ENCODE measurements at places on chromosomes 5 and 9. TPM values are rescaled to one million over a fixed set of nuclear protein-coding genes. Genes with fewer than 3 reads are reported as not detected.

NSG2 gene
- 0.60 TPM for total RNA-seq

C9orf50 gene
- total RNA-seq = not detected

ADGRV1 gene
- 4.0 TPM for total RNA-seq

DCAF10 gene
- total RNA-seq = 29.9 TPM

- H3K4me1 ChIP-seq = no peaks in the 10 kb centered on the region
- H3K36me3 ChIP-seq = no peaks in the 10 kb centered on the region
- H3K27ac ChIP-seq = no peak overlapping the region
These were observed 74.9 kb downstream of the GCNT4 start for GRCh38 chr5:74977471-74977870.

DNA sequence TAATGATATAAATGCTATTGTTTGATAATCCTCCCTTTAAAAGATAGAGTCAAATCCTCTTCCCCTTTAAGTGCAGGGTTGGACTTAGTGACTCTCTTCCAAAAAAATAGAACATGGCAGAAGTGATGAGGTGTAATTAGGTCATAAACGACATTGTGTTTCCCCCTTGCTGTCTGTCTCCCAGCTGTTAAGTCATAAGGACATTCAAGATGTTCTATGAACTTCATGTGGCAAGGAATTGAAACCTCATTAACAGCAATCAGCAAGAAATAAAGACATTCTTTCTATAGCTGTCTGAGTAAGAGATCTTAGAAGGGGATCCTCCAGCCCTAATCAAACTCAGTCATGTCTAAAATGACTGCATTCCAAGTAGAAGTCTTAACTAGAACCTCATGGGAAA is 3.3 kb upstream of the SLC25A46 start:
- no peak overlapping the region for H3K4me3 ChIP-seq
- no peak for DNase-seq

DNA sequence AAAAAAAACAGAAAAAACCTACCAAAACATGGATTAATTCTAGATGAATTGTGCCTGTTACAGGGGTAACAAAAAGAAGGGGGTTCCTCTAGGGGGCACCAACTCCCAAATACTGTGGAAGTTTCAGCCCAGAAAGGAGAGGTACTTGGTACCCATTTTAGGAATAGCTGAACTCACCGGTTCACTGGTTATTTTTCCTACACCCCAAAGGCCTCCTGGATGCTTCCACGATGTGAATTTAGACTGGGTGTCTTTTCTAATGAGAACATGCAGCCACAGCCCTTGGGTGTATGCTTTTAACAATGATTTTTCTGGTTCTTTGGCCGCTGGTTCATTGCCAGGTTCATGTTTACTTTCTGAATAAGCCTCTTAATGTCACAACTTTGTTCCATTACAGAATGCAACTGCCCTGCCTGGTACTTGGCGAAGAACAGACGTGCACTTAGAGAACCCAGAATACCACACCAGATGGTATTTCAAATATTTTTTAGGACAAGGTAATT is 46.7 kb downstream of the GARNL3 start:
- no peaks in the 10 kb centered on the region for H3K27me3 ChIP-seq
- H3K36me3 ChIP-seq = no peaks in the 10 kb centered on the region
- no peak overlapping the region for H3K4me3 ChIP-seq
- peak; percentile 46 for DNase-seq
- no peak overlapping the region for H3K27ac ChIP-seq

GRCh38 chr5:59065554-59065953 is 482.7 kb downstream of the RAB3C start:
- no peaks in the 10 kb centered on the region for H3K27me3 ChIP-seq
- H3K36me3 ChIP-seq = no peaks in the 10 kb centered on the region
- no peak overlapping the region for H3K4me3 ChIP-seq
- DNase-seq = no peak

DNA sequence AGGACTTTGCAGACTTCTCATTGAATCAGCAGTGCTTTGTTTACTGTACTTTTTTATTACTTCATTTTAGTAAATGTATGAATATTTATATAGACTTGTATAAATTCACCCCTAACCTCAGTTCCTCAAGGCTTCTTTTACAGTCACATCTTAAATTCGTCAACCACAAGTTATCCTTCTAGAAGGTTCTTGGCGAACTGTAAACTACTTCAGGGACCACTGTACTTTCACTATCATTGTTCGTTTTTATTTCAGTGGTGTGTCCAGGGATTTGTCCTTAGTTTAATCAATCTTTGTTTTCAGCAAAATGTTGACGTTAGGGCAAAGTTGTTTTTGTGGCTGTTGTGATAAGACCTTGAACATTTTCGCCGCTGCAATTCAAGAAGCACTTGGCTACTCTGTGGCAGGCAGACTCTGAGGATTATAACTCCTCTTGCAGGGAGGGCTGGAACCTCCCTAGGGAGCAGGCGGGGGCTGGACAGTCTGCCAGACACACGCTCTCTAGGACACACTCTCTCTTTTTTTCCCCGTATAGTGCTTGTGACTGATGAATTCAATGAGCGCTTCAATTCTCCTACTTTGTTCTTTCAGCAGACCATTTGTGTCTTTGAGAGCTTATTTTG is 252.8 kb downstream of the FBXL7 start:
- H3K4me1 ChIP-seq = no peaks in the 10 kb centered on the region
- H3K27me3 ChIP-seq = no peaks in the 10 kb centered on the region
- no peak overlapping the region for H3K27ac ChIP-seq
- no peak overlapping the region for H3K4me3 ChIP-seq
- no peaks in the 10 kb centered on the region for H3K36me3 ChIP-seq

DNA sequence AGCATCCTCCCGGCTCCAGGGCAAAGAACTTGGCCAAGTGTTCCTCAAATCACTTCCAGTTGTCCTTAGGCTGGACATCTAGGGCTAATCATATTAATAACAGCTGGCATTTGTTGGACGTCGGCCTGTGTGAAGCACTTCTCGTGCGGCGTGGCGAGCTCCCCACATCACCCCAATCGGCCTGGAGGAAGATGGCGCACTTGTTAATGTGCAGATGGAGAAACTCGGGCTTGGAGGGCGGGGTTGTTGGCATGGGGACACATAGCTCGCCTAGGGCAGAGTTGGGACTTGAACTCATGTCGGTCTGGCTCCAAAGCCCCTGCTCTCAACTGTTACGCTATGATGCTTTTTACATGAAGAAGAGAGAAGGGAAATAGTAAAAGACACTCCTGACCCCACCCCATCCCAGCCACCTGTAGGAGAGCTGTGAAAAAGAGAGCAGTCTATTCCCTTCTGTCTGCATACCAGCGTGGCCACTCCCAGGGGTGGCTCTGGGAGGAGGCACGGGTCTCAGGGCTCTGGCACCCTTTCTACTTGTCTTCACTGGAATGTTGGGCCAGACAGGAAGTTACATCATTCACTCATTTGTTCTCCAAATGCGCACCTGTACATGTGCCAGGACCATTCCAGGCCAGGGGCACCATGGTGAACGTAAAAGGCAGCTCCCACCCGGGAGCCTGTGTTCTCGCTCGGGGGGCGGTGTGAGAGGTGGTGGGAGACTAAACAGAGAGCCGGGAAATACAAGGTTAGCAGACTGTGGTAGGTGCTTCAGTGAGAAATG is 12.8 kb upstream of the NUP214 start:
- DNase-seq = no peak
- no peak overlapping the region for H3K4me3 ChIP-seq
- no peaks in the 10 kb centered on the region for H3K36me3 ChIP-seq
- H3K4me1 ChIP-seq = no peaks in the 10 kb centered on the region
- no peak overlapping the region for H3K27ac ChIP-seq

- H3K4me1 ChIP-seq = no peaks in the 10 kb centered on the region
- no peak overlapping the region for H3K27ac ChIP-seq
- peaks cover 29% of the 10 kb centered on the region for H3K27me3 ChIP-seq
These were observed 318.2 kb downstream of the SLCO4C1 start for GRCh38 chr5:101977729-101978345.

- no peaks in the 10 kb centered on the region for H3K27me3 ChIP-seq
- DNase-seq = peak; percentile 78
- H3K4me3 ChIP-seq = peak within 1 kb of the TSS; percentile 77
- H3K4me1 ChIP-seq = peaks cover 6% of the 10 kb centered on the region
- peak within 1 kb of the TSS; percentile 70 for H3K27ac ChIP-seq
These were observed at the start of gene GNG10 for GRCh38 chr9:111661150-111661801. GNG10 (plus strand) TSS chr9:111661605; CDS start chr9:111661635, 30 bp downstream.

GRCh38 chr9:114486205-114486963 is 18.9 kb downstream of the WHRN start:
- H3K27ac ChIP-seq = no peak overlapping the region
- H3K4me3 ChIP-seq = no peak overlapping the region
- H3K27me3 ChIP-seq = no peaks in the 10 kb centered on the region
- no peaks in the 10 kb centered on the region for H3K36me3 ChIP-seq
- no peaks in the 10 kb centered on the region for H3K4me1 ChIP-seq

GRCh38 chr5:57348376-57349140 is 134.1 kb downstream of the ACTBL2 start:
- peaks cover 6% of the 10 kb centered on the region for H3K27me3 ChIP-seq
- no peak overlapping the region for H3K27ac ChIP-seq
- no peak overlapping the region for H3K4me3 ChIP-seq
- DNase-seq = no peak
